ENCODE measurements at places on chromosomes 13 and 19. TPM values are rescaled to one million over a fixed set of nuclear protein-coding genes. Genes with fewer than 3 reads are reported as not detected.

Gene CGB2
- total RNA-seq: 0.57 TPM

Gene ZNF101
- total RNA-seq: 75.5 TPM

Gene BAX
- total RNA-seq: 172 TPM

Gene MUC16
- total RNA-seq: 0.11 TPM

Gene SYCN
- not detected for total RNA-seq

Gene NRTN
- total RNA-seq: 7.5 TPM

Gene TUBB4A
- total RNA-seq: 7.5 TPM

Gene LIN7B
- 16.7 TPM for total RNA-seq

Gene BORA
- 26.6 TPM for total RNA-seq

DNA sequence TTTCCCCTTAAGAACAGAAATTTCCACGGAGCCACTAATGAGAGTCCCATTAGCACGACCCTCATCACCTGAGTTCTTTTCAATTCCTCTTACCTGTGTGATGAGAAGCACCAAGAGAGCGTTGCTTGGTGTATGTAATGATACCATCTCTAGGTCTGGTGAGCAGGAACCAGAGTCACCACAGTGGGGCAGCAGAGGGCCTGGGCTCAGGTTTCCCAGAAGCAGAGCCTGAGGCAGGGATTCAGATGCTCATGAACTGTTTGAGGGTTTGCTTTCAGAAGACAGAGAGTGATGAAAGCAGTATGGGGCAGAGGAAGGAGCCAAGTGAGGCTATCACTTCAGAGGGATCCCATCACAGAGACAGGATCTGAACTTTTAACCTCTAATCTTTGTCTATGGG lies 3.1 kb upstream of the PTPRH start:
- peak; percentile 76 for DNase-seq

GRCh38 chr13:94535775-94536174 lies 56.3 kb upstream of the DCT start:
- no peak for DNase-seq

DNA sequence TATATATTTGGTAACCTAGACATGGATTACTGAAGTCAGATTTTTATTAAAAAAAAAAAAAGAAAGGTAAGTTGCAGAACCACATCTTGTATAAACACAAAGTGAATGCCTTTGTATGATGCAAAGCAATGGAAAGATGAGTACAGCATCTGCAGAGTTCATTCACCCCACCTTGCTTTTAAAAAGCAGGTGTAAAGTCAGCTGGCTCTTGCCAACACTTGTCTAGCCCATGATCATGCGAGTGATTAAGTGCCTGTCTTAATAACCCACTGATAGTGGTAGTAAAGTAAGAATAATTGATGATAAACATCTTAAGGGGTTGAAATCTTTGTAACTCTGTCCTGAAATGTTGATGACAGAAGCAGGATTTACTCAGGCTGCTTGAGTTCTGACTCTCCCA lies 710.4 kb downstream of the EFNB2 start:
- no peak for DNase-seq

GRCh38 chr13:113636266-113636963 lies 21.6 kb downstream of the ATP4B start:
- DNase-seq: no peak

DNA sequence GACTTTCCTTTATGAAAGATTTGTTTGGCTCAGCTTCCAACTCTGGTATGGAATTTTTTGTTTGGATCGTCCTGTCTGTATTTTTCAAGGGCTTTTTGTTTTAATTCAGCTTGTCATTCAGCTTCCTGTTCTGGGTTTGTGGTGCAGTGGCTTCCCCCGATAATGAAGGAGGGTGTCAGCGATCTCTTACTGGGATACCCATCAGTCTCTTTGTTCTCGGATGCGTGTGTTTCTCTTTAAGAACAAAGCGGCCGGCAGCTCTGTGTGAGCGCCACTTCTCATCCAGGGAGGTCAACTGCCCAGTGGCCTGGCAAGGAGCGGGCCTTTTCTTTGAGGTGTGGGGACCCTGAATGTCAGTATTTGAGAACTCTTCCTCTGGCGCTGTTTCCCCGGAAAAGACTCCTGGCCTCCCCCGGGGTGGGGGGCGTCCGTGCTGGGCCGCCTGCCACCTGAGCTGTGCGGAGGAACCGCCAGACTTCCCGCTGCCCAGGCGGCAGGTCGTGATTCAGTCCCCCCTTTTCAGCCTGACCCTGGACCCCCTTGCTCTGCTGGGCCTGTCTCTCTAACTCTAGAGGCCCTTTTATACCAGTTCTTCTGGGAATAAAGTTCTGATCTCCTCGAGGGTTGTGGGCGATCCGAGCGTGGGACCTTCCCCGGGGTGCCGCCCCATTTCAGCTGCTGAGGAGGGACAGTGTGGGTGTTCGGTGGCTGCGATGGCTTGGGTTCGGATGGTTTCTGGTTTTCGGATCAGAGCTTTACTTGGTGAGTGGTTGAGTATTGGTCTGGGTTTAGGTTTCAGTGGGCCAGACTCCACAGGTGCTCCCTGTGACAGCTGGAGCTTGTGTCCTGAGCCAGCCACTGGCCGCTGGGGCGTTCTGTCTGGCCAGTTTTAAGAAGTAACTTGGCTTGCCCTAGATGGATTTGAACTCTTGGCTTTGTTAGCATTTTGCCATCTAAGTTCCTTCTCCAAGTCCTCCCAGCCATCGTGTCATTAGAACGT lies 3.4 kb downstream of the SF3A2 start:
- peak; percentile 75 for DNase-seq

- DNase-seq: peak; percentile 60
Observed at GRCh38 chr19:29596885-29597525, 9.1 kb upstream of the POP4 start.

GRCh38 chr13:49669735-49670309 lies 21.5 kb downstream of the EBPL start:
- DNase-seq: peak; percentile 83

GRCh38 chr13:27964741-27965323 lies 4.3 kb downstream of the CDX2 start:
- peak; percentile 61 for DNase-seq

- no peak for DNase-seq
Observed at GRCh38 chr19:50266041-50266440, 62.6 kb downstream of the MYH14 start.

DNA sequence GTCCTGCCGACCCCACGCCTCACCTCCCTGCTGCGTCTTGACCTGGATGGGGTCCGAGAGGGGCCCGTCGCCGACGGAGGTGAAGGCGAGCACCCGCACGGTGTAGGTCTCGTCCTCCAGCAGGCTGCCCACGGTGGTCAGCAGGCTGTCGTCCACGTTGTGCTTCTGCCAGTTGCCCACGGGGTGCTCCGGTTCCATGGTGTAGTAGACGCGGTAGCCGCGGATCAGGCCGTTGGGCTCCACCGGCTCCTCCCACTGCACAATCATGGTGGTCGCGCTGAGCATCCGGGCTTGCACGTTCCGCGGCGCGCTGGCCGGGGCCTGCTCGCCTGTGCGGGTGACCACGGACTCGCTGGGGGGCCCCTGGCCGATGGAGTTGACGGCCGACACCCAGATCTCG lies 96.7 kb downstream of the PTPRS start:
- no peak for DNase-seq

GRCh38 chr13:100668408-100668807 lies 6.2 kb downstream of the TMTC4 start:
- DNase-seq: no peak

GRCh38 chr13:76672420-76672819 lies 213.8 kb downstream of the KCTD12 start:
- no peak for DNase-seq

DNA sequence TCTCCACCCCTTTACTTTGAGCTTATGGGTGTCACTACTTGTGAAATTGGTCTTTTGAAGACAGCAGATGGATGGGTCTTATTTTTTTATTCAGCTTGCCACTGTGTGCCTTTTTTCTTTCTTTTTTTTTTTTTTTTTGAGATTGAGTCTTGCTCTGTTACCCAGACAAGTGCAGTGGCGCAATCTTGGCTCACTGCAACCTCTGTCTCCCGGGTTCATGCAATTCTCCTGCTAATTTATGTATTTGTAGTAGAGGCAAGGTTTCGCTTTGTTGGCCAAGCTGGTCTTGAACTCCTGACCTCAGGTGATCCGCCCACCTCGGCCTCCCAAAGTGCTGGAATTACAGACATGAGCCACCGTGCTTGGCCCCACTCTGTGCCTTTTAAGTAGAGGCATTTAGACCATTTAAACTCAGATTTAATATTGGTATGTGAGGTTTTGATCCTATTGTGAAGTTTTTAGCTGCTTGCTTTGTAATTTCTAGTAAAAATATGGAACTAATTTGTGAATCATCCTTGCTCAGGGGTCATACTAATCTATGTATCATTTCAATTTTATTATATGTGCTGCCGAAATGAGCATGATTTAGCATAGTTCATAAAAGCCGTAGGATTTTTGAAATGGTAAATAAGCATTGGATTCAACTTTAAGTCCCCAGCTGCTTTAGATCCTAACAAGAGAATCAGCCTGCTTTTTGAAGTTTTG lies 584.5 kb downstream of the SLITRK1 start:
- no peak for DNase-seq

- no peak for DNase-seq
Observed at GRCh38 chr13:110280231-110280813, 26.6 kb downstream of the COL4A1 start.

DNA sequence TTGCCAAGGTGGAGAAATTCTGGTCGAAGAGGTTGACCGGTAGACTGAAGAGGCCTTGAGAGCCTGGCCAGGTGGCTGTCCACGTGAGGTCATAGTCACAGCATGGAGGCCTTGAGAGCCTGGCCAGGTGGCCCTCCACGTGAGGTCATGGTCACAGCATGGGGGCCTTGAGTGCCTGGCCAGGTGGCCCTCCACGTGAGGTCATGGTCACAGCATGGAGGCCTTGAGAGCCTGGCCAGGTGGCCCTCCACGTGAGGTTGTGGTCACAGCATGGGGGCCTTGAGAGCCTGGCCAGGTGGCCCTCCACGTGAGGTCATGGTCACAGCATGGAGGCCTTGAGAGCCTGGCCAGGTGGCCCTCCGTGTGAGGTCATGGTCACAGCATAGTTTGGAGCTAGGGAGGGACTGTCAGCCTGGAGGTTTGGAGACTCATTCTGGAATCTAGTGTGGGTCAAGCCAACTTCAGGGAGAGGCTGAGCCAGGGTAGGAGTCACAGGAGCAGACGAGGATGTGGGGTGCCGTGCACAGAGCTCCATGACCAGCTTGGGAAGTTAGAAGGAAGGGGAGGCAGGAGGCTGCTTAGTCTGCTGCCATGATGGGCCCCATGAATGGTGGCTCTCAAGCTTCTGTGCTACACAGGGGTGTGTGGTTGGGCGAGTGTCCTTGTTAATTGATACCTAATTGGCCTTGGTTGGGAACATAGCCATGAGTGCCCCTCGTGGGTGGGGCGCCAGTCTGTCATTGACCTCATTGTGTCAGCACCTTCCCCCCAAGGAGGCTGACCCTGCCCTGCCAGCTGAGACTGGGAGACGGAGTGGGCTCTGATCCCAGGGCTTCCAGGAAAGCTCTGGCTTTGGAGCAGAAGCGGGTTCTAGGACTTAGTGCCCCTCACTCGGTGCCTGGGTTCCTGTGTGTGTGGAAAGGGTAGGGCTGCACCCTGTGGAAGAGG lies 4.0 kb downstream of the LENG9 start:
- no peak for DNase-seq
